ENCODE measurements at places on chromosomes 16 and 17. TPM values are rescaled to one million over a fixed set of nuclear protein-coding genes. Genes with fewer than 3 reads are reported as not detected.

Gene ADAD2
- 0.20 TPM for total RNA-seq

Gene PRR11
- 4.1 TPM for total RNA-seq

DNA sequence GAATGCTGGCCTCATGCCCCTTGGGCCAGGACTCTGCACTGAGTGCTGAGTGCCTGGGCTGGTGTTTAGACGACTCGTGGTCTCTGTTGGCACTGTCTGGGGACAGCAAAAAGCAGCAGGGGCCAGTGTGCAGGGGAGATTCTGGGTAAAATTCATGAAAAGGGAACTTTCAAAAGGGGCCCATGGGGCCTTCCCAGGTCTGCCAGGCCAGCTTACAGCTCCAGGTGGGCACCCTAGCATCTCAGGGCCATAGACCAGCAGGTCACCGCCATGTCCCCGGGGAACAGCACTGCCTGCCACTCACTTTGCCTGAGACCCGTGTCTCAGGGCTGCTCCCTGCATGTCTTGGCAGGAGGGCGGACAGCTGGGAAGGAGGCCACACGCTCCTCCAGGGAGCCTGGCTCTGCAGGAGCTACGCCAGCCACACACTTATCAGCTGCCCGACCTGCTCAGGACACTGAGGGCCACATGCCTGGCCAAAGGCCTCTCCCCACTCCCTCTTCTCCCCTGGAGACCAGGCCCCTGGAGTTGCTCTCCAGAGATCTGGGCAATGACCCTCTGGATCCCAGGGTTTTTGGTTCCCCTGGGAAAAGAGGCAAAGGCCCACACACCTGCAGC lies 8.8 kb upstream of the FASN start:
- peaks cover 66% of the 10 kb centered on the region for H3K36me3 ChIP-seq
- H3K27ac ChIP-seq = peak overlapping the region; percentile 40
- no peak overlapping the region for H3K4me3 ChIP-seq
- DNase-seq = no peak

DNA sequence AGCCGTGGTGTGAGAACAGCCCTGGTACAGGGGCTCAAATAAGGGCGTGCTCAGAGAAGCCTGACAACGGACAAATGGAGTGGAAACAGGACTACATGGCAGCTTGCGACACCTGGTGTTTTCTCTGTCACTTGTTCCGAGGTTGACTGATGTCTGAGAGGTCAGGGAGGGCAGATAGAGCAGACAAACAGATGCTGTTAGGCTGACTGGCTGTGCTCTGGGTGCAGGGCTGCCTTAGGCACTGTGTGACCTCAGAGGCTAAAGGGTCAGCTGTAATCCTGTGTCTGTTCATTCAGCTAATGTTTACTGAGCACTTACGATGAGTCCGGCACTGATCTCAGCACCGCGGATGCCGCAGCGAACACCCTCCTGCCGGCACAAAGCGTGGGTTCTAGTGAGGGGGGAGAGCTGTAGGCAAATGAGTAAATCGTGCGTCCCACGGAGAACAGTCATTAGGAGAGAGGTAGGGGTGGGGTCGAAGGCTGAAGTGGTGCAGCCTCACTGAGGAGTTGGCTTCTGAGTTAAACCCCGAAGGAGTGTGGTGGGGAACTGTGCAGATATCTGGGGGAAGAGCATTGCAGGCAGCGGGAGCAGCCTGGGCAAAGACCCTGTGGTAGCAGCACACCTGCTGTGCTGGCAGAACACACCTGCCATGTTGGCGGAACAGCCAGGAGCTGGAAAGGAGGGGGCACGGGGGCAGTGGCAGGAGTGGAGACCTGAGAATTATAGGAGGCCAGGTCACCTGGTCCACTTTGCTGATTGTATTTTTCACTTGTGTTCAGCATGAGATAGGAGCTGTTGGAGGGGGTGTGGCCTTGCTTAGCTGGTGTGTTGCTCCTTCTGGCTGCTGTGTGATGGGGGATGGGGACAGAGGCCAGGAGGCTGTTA lies 35.0 kb downstream of the GPT2 start:
- peaks cover 38% of the 10 kb centered on the region for H3K4me1 ChIP-seq
- H3K27ac ChIP-seq = no peak overlapping the region
- H3K4me3 ChIP-seq = no peak overlapping the region
- DNase-seq = no peak

- no peaks in the 10 kb centered on the region for H3K36me3 ChIP-seq
- H3K4me3 ChIP-seq = no peak overlapping the region
- no peak for DNase-seq
- no peaks in the 10 kb centered on the region for H3K27me3 ChIP-seq
- H3K4me1 ChIP-seq = peaks cover 8% of the 10 kb centered on the region
- no peak overlapping the region for H3K27ac ChIP-seq
Measured at GRCh38 chr17:46121841-46122485, 71.3 kb downstream of the KANSL1 start.

- no peaks in the 10 kb centered on the region for H3K36me3 ChIP-seq
- DNase-seq = no peak
- H3K27ac ChIP-seq = no peak overlapping the region
- no peak overlapping the region for H3K4me3 ChIP-seq
- no peaks in the 10 kb centered on the region for H3K27me3 ChIP-seq
Measured at GRCh38 chr16:22660441-22661160, 149.9 kb downstream of the NPIPB5 start.

GRCh38 chr16:19131825-19132218 lies 18.1 kb downstream of the ITPRIPL2 start:
- no peak for DNase-seq
- peaks cover 27% of the 10 kb centered on the region for H3K4me1 ChIP-seq
- no peak overlapping the region for H3K4me3 ChIP-seq
- no peaks in the 10 kb centered on the region for H3K36me3 ChIP-seq
- no peaks in the 10 kb centered on the region for H3K27me3 ChIP-seq
